ENCODE measurements at places on chromosomes 2 and 18. TPM values are rescaled to one million over a fixed set of nuclear protein-coding genes. Genes with fewer than 3 reads are reported as not detected.

- no peaks in the 10 kb centered on the region for H3K4me1 ChIP-seq
- no peaks in the 10 kb centered on the region for H3K27me3 ChIP-seq
- H3K36me3 ChIP-seq = no peaks in the 10 kb centered on the region
- no peak overlapping the region for H3K27ac ChIP-seq
- no peak for DNase-seq
- no peak overlapping the region for H3K4me3 ChIP-seq
Measured at GRCh38 chr18:64692826-64693225, 543.9 kb upstream of the LINC00305 start.

GRCh38 chr2:63580651-63581297 is 7.5 kb downstream of the WDPCP start:
- no peak for DNase-seq
- H3K4me3 ChIP-seq = no peak overlapping the region
- no peaks in the 10 kb centered on the region for H3K27me3 ChIP-seq
- no peaks in the 10 kb centered on the region for H3K36me3 ChIP-seq
- H3K4me1 ChIP-seq = no peaks in the 10 kb centered on the region

GRCh38 chr2:241153616-241154015 is 3.3 kb downstream of the PPP1R7 start:
- peaks cover 25% of the 10 kb centered on the region for H3K4me1 ChIP-seq
- no peak for DNase-seq
- peaks cover 30% of the 10 kb centered on the region for H3K36me3 ChIP-seq
- no peak overlapping the region for H3K27ac ChIP-seq
- no peak overlapping the region for H3K4me3 ChIP-seq
- H3K27me3 ChIP-seq = no peaks in the 10 kb centered on the region

DNA sequence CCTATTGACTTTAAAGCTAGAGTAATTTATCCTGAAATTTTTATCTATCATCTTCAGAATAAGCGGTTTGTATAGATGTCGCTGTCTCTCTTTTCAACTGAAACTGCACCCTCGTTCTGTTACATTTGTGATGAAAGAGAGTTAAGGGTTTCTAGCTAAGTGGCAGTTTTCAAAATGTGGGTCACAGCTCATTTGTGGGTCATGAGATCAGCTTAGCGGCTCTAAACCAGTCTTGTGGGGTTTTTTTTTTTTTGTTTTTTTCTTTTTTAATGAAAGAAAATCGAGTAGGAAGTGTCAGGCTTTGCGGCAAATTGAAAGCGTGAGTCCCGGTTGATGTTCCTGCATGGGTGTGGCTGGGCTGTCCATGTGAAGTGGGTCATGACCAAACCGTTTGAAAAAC is 31.2 kb downstream of the SALL3 start:
- H3K27ac ChIP-seq = no peak overlapping the region
- no peak for DNase-seq
- no peaks in the 10 kb centered on the region for H3K4me1 ChIP-seq

- H3K4me1 ChIP-seq = no peaks in the 10 kb centered on the region
- H3K27me3 ChIP-seq = peaks cover 7% of the 10 kb centered on the region
- H3K4me3 ChIP-seq = no peak overlapping the region
- no peak overlapping the region for H3K27ac ChIP-seq
Measured at GRCh38 chr2:55917117-55917516, 6.5 kb downstream of the EFEMP1 start.

DNA sequence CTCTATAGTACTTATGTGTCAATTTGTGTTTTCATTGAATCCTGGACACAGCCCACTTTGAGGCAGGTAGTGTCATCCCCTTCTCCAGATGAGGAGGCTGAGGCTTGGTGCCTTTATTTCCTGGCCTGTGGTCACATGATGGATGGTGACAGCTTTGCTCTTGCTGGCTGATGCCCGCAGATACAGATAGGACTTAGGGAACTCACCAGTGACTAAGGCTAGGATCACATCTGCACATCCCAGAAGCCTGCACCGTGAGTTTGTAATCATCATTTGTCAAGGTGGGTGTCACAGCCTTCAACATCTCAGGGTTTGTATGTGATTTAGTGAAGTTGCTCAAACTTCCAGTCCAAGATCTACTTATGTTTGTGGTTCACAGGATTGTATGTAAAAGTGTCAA is 295.1 kb upstream of the RAB12 start:
- H3K36me3 ChIP-seq = no peaks in the 10 kb centered on the region
- no peaks in the 10 kb centered on the region for H3K4me1 ChIP-seq
- no peak overlapping the region for H3K4me3 ChIP-seq
- no peak overlapping the region for H3K27ac ChIP-seq
- DNase-seq = no peak

- H3K27me3 ChIP-seq = no peaks in the 10 kb centered on the region
- H3K4me3 ChIP-seq = no peak overlapping the region
- no peaks in the 10 kb centered on the region for H3K36me3 ChIP-seq
Measured at GRCh38 chr18:37717656-37718055, 152.1 kb upstream of the CELF4 start.

DNA sequence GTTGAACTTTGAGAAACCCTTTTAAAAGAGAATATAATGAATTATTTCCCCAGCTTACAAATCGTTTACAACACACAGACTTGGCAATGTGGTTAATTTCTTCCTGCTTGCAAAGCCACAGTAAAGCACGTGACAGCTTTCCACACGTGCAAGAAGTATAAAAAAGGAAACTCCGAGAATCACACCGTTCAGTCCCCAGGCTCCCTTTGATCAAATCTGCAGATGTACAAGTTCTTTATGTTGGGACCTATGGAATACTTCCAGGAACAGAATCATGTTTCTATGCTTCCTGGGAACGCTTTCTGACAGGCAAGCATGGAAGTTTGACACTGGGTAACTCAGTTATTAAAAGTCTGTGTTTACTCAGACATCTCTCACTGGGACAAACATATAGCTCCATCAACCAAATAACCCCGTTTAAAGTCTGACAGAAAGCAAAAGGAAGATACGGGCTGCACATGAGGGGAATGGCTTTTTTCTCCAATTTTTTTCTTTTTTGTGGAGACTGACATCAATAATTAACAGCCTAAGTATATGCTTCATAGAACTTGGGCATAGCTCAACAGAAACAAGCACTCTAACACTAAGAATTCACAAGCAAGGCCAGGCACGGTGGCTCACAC is 134.8 kb downstream of the EIPR1 start:
- no peak overlapping the region for H3K4me3 ChIP-seq
- no peak overlapping the region for H3K27ac ChIP-seq
- H3K36me3 ChIP-seq = 0 out of 3 replicates have a peak, but pooled peaks cover 3% of the 10 kb centered on the region
- no peak for DNase-seq
- no peaks in the 10 kb centered on the region for H3K27me3 ChIP-seq

- no peak overlapping the region for H3K4me3 ChIP-seq
- DNase-seq = no peak
- no peaks in the 10 kb centered on the region for H3K4me1 ChIP-seq
Measured at GRCh38 chr2:7676714-7677113, 759.5 kb downstream of the RNF144A start.

DNA sequence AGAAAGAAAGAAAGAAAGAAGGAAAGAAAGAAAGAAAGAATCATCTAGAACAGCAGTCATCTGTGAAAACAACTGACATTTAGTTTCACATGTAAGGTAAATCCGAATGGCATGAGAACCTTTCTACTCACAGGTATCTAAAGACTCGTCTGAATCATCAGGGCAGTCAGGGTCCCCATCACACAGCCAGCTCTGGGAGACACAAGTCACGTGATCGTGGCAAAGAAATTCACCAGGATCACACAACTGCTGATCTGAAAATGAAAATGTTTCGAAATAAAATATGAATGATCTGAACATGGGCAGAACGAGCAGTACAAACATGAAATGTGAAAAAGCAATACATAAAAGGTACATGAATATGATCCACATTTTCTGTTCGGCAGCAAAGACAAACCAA is 320.7 kb downstream of the LRP1B start:
- H3K36me3 ChIP-seq = no peaks in the 10 kb centered on the region
- H3K4me1 ChIP-seq = no peaks in the 10 kb centered on the region
- no peaks in the 10 kb centered on the region for H3K27me3 ChIP-seq
- H3K27ac ChIP-seq = no peak overlapping the region
- DNase-seq = no peak
- no peak overlapping the region for H3K4me3 ChIP-seq

- H3K27ac ChIP-seq = no peak overlapping the region
- no peaks in the 10 kb centered on the region for H3K27me3 ChIP-seq
- no peak for DNase-seq
- H3K36me3 ChIP-seq = peaks cover 14% of the 10 kb centered on the region
- no peak overlapping the region for H3K4me3 ChIP-seq
Measured at GRCh38 chr18:45850021-45850420, 24.5 kb downstream of the SIGLEC15 start.

DNA sequence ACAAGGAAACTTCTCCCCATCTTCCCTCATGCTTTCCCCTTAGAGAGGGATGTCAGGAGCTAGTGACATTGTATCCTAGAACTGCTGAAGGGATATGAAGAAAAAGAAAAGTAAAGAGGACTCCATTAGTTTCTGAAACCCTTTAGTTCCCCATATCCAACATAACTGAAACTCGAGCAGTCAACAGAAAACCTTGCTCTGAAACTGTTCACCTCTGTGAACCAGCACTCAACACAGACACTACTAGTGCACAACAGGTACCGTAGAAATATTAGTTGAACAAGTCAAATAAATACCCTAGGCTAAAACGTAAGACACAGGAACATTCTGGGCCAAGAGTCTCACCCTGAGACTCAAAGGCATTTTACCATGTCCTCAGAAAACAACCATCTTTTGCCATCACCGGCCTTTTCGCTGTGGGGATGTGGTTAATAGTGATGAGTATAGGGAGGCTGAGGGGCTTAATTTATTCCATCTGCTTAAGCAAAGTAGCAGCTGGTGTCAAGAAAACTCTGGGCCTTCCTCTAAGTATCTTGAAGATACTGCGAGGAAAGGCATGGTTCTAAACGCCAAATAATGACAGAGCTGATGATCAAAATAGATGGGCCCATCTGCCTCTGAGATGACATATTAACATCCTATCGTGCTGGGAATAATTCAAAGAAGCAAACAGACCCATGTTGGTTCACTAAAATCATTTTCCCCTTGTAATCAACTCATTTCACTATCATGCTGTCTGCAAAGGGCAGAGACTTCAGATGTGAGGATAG is 156.8 kb downstream of the STK39 start:
- H3K27ac ChIP-seq = no peak overlapping the region
- H3K36me3 ChIP-seq = no peaks in the 10 kb centered on the region
- H3K4me3 ChIP-seq = no peak overlapping the region
- no peaks in the 10 kb centered on the region for H3K27me3 ChIP-seq
- H3K4me1 ChIP-seq = no peaks in the 10 kb centered on the region

- peaks cover 3% of the 10 kb centered on the region for H3K4me1 ChIP-seq
- H3K36me3 ChIP-seq = no peaks in the 10 kb centered on the region
- H3K27ac ChIP-seq = no peak overlapping the region
- H3K27me3 ChIP-seq = no peaks in the 10 kb centered on the region
- peak; percentile 33 for DNase-seq
- no peak overlapping the region for H3K4me3 ChIP-seq
Measured at GRCh38 chr18:48732767-48733424, 194.1 kb downstream of the CTIF start.

- H3K4me1 ChIP-seq = no peaks in the 10 kb centered on the region
- H3K27me3 ChIP-seq = no peaks in the 10 kb centered on the region
- no peak for DNase-seq
- H3K4me3 ChIP-seq = no peak overlapping the region
- no peak overlapping the region for H3K27ac ChIP-seq
Measured at GRCh38 chr2:75844651-75845050, 133.9 kb upstream of the GCFC2 start.

DNA sequence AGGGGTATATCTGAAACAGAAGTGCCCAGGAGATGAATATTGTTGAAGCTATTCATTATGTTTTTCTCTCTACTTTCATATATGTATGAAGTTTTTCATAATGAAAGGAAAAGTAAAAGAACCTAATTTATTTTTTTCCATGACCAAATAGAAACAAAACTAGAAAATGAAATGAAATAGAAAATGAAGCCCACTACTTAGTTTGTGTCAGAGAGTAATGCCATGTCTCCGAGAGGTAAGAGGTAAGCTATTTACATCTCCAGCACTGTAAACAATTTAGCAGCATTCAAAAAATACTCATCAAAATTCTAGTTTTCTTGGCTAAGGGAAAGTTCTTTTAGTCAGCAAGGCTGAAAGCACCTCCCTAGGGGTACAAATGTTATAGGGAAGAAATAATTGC is 238.6 kb downstream of the PTH2R start:
- H3K36me3 ChIP-seq = peaks cover 6% of the 10 kb centered on the region
- no peak for DNase-seq
- no peaks in the 10 kb centered on the region for H3K4me1 ChIP-seq
- H3K27ac ChIP-seq = no peak overlapping the region
- H3K27me3 ChIP-seq = no peaks in the 10 kb centered on the region

DNA sequence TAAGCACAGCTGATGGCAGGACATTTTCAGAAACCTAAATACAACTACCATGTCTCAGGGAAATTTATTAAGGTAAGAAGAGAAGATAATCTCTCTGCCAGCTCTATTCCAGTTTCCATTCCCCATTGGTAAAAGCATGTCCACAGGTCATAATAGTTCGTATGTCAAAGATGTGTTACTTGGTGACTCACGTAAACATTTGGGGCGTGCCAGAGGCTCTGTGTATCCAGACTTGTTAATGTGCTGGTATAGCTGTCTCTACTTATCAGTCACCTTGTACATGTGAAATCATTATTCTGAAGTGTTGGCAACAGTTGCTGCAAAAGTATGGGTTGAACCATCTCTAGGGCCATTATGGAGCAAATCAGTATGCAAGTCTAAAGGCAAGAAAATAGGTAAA is 1345.1 kb downstream of the SUCLG1 start:
- no peaks in the 10 kb centered on the region for H3K36me3 ChIP-seq
- H3K27ac ChIP-seq = no peak overlapping the region
- H3K27me3 ChIP-seq = no peaks in the 10 kb centered on the region

DNA sequence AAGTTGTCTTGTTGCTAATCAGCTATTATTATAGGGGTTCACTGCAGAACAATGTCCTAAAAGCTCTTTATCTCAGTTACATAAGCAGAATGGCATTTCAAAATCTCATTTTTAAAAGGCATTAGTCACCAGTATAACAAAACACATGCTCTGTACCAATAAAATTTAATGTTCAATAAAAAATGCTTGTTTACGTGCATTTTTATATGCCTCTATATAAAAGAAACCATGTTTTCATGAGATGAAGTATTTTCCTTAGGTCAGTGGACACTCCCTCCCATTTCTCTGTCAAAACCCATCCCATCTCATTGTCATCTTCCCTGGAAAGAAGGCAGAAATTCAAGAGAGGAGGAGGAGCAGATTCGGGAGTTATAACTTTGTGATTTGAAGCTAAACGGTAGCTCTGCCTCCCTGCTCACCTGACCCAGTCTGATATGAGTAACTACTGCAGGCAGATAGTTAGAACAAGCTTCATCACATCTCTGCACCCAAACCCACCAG is 231.9 kb upstream of the SIX2 start:
- H3K4me3 ChIP-seq = no peak overlapping the region
- DNase-seq = no peak
- H3K4me1 ChIP-seq = no peaks in the 10 kb centered on the region
- H3K36me3 ChIP-seq = no peaks in the 10 kb centered on the region
- H3K27ac ChIP-seq = no peak overlapping the region

Gene NPHP1
- not detected for total RNA-seq

Gene CXCR1
- not detected for total RNA-seq

Gene SCYGR4
- not detected for total RNA-seq

Gene GRHL1
- 5.5 TPM for total RNA-seq

Gene CRYBA2
- total RNA-seq = 0.81 TPM

Gene ORC4
- total RNA-seq = 65.4 TPM

Gene SPR
- 38.8 TPM for total RNA-seq

Gene SPDYA
- total RNA-seq = 0.16 TPM

Gene OTOF
- 0.07 TPM for total RNA-seq

Gene CPLX4
- total RNA-seq = not detected
